ENCODE measurements at places on chromosomes 6 and 20.

- no peak for DNase-seq
Observed at GRCh38 chr6:114785235-114786127, 442.7 kb upstream of the HS3ST5 start.

DNA sequence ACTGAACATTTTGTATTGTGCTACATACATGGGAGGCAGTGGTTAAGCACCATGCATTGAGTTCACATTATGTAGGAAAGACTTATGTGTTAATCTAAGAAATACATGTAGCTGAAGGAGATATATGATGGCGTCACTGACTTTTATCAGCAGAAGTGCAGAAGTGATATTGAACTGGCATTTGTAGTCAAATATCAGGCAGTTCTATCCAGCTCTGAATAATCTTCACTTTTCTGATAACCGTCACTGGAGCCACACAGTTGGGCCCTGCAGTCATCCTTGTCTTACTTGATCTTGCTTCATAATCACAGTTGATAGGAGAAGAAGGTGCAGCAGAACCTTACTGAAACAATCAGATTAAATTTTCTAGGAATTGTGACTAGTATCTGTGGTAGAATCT is 26.4 kb downstream of the CRISP1 start:
- no peak for DNase-seq

DNA sequence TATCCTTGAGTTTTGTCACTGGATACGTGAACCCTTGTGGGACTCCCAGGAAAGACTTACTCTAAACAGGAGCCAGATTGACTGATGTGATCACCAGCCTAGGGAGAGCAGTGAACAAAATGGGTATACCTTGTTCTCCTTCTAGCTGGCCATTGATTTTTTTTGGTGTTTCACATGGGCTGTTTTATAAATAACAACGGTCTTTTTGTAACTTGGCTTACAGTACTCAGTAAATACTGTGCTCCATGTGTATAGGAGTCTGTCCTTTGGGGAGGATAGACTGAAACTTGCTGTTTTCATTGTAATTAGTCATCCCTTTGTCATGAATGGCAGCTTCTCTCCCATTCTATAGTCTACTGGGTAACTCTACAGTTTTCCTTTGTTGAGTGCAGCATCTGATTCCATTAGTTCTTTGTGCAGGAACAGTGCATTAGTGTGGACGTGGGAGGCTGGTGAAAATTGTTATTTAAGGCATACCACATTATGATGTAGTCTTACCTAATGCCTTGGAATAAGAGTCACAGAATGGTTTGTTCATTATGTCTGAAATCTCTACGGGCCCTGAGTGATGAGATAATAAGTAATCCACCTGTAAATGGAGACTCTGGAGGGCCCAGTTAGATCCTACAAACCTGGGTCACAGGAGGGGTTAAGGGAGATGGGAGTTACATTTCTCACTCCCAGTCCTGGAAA is 89.5 kb downstream of the TIAM2 start:
- no peak for DNase-seq

- DNase-seq, result no peak
Observed at GRCh38 chr6:117955684-117956256, 48.7 kb downstream of the SLC35F1 start.

DNA sequence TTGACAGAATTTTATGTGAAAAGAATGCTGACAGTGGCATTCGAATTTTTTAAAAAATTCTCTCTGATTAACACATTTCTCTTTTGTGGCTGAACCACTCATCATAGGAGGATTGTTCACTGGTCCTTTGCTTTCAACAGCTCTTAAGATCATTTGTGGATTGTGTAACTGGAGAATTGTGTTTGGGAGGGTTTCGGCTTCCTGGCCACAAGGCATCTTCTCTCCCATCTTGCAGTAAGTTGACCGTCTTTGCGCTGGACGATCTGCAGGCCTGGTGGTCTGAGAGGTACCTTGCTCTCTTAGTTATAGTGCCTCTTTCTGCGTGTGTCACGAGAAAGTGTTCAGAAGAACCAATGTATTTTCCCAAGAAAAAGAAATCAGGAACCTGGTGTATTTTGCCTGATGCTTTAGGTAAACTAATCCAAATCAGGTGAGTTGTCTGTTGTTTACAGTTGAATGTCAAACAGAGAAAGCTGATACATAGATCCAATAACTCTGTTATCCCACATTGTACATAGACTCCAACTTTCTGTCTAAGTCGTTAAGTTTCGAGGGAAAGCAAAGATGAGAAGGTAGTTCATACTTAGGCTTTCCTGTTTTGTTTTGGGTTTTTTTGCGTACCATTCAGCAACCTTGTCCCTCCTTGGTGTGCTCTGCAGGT is 14.8 kb upstream of the EXOC2 start:
- no peak for DNase-seq

DNA sequence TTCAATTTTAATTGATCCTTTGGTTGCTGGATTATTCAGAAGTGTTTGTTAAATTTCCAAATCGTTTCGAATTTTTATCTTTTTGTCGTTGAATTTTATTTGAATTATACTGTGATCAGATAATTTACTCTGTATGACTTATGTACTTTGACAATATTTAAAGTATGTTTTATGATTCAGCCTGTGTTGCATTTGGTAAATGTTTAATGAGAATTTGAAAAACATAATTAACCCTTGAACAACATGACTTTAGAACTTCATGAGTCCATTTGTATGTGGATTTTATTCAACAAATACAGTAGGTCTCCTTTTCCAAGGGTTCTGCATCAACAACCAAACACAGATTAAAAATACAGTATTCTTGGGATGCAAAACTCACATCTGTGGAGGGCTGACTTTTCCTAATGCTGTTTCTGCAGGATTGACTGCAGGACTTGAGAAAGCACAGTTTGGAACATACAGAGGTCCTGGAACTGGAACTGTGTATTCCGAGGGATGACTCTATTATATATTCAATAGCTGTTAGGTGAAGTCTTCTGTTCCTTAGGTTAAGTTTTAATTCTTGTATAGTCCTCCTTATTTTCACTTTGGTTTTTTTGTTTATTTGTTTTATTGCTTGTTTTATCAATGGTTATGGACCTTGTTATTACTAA is 40.5 kb downstream of the FAM83B start:
- DNase-seq, result no peak

GRCh38 chr6:53264915-53265607 is 83.7 kb downstream of the ELOVL5 start:
- DNase-seq, result no peak

DNA sequence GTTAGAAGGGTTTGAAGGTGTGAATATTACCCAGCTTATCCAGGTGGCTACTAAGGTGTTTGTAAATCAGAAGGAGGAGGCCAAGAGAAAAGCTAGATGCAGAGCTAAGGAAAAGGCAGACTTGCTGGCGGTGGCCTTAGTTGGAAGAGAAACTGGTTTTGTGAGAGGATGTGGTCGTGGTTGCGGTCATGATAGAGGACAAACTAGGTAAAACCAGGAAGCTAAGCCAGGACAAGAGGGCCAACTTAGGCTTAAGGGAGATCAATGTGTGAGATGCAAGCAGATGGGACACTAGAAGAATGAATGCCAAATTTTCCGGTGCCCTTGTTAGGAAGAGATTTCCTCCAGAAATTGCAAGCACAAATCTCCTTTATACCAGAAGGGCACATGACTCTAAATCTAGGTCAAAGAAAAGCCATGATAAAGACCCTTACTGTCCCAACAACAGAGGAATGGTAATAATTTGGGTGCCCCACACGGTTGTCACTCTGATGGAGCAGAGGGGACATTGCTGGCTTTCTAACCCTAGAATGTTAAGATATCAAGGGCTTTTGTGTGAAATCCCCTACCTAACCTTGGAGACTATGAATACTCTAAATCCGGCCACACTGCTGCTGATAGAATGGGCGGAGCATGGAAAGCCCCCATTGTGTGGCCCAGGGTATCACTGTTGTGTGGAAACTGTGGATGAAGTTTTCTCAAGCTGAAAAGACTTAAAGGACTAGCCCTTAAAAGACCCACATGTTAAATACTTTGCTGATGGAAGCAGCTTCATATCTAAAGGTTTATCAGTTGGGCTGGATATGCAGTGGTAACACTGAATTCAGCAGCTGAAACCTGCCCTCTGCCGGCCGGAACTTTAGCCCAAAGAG is 7.8 kb downstream of the IL22RA2 start:
- DNase-seq, result peak; percentile 23

DNA sequence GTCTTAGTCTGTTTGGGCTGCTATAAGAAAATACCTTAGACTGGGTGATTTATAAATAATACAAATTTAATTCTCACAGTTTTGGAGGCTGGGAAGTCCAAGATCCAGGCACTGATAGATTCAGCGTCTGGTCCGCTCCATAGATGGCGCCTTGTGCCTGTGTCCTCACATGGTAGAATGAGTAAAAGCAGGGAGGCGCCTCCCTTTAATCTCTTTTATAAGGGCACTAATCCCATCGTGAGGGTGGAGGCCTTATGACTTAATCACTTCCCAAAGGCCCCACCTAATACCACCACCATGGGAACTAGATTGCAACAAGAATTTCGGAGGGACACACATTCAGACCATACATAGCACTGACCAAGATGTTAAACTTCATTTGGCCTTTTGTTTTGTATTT is 91.2 kb upstream of the TMEM181 start:
- DNase-seq, result no peak

GRCh38 chr6:41785689-41786450 is 1.6 kb upstream of the TOMM6 start:
- DNase-seq, result peak; percentile 27

- DNase-seq, result no peak
Observed at GRCh38 chr6:70667256-70667710, 400 bp upstream of the SMAP1 start.

DNA sequence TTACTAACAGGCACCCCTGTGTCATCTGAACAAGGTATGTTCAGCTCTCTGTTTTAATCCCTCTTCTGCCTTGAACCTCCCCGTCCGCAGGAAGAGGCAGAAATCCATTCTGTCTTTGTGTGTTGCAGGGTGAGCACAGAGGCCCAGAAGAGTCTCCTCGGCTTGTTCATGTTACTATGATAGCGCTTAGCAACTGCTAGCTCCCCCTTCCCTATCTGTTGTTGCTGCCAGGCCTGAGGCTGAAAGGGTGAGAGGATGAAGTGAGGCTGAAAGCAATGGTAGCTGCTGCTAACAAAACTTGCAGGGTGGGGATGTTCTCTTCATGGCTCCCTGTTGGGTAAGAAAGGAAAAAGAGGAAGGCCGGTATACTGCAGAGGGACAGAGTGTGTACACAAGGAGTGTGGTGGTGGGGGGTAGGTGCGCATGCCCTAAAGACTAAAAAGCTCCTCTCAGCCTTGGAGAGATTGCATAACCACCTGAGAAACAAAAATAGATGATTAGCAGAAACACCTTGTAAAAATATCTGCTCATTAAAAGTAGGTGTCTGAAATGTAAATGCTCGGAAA is 55.2 kb upstream of the CITED2 start:
- no peak for DNase-seq

- DNase-seq, result no peak
Observed at GRCh38 chr20:38405132-38405531, 30.0 kb downstream of the SNHG17 start.

- DNase-seq, result no peak
Observed at GRCh38 chr6:79246891-79247290, 12.4 kb upstream of the HMGN3 start.

- no peak for DNase-seq
Observed at GRCh38 chr6:163083141-163083540, 331.4 kb upstream of the QKI start.

GRCh38 chr6:138957903-138958302 is 30.1 kb downstream of the REPS1 start:
- DNase-seq, result no peak

- no peak for DNase-seq
Observed at GRCh38 chr6:39092124-39092523, 22.9 kb downstream of the SAYSD1 start.

GRCh38 chr6:145017516-145017915 is 717.8 kb downstream of the EPM2A start:
- DNase-seq, result no peak

DNA sequence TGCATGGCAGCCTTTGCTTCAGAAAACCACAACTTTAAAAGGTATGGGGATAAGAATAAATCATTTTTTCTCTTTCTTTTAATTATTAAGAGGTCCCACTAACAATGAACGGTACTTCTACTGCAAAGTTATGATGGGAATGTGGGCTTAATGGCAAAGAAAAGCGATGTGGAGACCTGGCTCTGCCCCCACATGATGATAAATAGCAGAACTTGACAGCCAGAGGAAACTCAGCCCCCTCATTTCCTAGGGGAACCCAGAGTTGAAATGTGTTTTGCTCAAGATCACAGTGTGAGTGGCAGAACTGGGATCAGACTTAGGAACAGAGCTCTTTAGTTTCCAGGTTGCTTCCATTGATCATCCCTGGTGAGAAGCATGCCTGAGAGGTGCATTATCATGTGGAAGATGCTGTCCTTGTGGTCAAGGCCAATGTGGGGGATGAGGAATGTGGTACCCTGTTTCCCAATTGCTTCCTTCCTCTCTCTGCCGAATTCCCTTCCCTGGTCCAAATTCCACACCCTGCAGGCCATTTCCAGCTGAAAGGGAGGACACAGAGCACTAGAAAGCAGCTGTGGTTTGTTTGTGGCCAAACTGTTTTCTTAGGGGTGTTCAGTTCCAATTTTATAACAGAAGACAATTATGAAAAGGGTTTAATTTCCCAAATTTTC is 66.0 kb downstream of the BACH2 start:
- DNase-seq, result no peak

DNA sequence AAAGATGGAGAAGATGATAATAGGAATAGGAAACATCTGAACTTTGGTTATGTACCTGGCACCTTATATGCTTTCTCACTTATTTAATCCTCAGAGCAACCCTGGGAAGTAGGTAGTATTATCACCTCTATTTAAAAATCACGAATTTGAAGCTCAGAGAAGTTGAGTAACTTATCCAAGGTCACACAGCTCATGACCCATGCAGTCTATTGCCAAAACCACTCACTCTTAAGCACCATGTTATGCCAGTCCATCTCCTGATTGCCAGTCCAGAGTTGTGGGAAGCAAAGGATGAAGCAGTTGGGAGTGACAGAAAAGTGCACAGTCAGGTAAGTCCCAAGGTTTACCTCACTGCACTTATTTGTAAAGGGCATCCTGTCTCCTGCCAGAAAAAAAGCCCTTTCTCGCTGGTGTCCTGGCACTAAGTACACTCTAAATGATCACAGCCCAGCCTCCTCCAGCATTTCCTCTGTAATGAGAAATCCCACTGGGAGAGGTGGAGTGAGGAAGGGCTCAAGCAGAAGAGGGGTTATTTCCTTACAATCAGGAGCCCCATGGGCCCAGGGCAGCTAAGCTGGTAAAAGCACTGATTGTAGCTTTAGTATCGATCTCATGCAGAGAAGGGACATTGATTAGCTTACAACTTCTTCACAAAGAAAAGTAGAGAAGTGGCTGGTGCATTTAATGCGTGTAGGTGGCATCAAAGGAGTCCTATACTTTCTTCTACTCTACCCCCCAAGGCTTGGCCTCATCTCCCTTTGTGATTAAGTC is 21.3 kb upstream of the SCGN start:
- DNase-seq, result no peak

- DNase-seq, result no peak
Observed at GRCh38 chr20:54110457-54110856, 40.1 kb upstream of the BCAS1 start.

- DNase-seq, result no peak
Observed at GRCh38 chr6:51299621-51300380, 481.1 kb downstream of the TFAP2B start.
